ENCODE measurements at places on chromosomes 13 and 19. TPM values are rescaled to one million over a fixed set of nuclear protein-coding genes. Genes with fewer than 3 reads are reported as not detected.

DNA sequence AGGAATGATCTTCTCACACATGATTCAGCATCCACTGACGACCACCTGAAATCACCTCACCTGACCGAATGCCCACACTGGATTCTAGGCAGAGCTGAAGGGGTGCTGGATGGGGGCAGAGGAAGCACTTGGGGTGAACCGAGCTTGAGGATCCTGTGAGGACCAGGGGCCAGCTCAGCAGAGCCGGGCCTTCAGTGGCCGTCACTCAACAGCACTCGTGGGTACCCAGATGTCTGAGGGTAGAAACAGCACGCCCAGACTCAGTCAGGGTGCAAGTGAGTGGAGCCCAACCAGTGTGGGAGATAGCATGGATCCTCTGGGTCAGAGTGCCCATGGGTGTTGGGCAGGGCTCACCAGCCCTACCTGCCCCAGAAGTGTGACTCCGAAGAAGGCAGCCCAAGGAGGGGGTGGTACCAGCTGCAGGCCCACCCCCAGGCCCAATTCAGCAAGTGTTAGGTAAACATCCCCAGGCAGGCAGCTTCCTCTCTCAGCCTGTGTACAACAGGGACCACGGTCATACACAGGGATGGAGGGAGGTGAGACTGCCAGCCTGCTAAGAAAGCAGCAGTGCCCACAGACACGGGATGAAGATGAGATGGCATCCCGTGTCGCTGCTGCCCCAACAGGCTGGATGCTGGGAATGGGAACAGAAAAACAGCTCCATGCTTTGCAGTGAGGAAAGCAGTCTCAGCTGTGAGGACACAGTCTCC, 16.6 kb downstream of the GJA3 start:
- no peak for DNase-seq

Gene SLC5A5
- not detected for polyA plus RNA-seq

- DNase-seq = no peak
Observed at GRCh38 chr13:33958964-33959363, 141.0 kb downstream of the RFC3 start.

Gene GCDH
- 9.6 TPM for polyA plus RNA-seq

DNA sequence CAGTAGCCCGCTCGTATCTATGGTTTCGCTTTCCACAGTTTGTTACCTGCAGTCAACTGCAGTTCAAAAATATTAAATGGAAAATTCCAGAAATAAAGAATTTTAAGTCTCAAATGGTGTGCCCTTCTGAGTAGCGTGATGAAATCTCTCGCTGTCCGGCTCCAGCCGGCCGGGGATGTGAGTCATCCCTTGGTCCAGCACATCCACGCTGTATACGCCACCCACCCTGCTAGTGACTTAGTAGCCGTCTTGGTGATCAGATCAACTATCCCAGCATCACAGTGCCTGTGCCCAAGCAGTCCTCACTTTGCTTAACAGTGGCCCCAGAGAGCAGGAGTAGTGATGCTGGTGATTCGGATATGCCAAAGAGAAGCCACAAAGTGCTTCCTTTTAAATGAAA, 40.0 kb downstream of the ZNF331 start:
- DNase-seq = no peak

GRCh38 chr19:19053508-19054314, 10.1 kb upstream of the SLC25A42 start:
- peak; percentile 37 for DNase-seq

DNA sequence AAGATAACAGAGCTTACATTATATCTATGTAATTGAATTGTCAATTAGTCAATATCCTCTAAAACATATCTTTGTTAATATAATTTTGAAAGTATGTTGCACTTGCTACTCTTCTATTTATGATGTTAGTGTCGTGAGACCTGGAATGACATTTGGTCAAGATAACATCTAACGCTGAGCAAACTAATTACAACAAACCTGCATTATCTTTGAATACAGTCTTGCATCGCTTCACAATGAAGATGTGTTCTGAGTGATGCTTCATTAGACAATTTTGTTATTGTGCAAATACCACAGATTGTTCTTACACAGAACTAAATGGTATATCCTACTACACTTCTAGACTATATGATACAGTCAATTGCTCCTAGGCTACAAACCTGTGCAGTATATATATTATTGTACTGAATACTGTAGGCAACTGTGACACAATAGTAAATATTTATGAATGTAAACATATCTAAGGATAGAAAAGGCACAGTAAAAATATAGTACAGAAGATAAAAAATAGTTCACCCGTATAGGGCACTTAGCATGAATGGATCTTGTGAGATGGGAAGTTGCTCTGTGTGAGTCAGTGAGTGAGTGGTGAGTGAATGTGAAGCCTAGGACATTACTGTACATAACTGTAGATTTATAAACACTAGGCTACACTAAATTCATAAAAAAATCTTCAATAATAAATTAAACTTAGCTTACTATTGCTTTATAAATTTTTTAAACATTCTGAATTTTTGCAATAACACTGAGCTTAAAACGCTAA, 1773.8 kb downstream of the PCDH9 start:
- no peak for DNase-seq

Gene PSG11
- not detected for polyA plus RNA-seq

DNA sequence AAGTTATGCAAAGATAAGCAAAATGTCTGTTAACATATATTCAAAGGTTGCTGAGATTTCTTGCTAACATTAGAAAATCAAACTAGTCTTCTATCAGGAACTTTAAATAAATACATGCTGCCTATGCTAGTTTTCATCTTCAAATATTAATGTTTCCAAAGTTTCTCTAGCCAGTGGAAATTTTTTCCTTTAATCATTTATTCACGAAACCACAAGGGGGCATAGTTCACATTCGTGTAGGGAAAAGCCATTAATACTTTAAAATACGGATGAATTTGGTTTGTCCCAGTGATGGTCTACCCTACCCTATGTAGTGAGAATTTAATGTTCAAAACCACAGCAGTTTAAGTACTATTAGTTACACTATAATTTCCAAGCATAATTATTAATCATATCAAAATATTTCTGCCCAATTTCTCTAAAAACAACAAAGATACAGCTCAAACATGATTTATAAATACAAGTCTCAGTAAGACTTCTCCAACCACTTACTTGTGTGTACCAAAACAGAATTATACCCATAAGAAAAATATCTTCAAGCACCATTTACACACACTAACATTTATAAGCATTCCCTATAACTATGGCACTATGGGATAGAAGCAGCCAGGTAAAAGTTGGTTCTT, 16.2 kb downstream of the NUFIP1 start:
- peak; percentile 20 for DNase-seq

DNA sequence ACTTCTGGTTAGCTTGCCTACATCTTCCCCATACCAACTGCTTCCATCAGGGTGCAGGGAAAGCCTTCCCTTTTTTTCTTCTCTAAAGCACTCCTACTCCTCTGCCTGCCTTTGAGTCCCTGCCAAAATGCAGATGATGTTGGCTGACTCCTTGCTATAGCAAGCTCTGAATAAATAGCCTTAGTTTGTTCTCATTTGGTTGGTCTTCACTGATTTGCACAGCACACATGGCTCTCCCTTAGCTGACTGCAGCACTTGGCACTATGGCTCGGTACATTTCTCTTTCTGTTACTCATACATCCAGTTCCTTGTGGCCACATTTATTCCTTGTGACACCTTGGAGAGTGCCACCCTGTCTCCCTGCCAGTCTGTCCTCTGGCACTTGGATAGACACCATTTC, 249.8 kb downstream of the DCLK1 start:
- no peak for DNase-seq

Gene LILRB2
- polyA plus RNA-seq = 172 TPM

DNA sequence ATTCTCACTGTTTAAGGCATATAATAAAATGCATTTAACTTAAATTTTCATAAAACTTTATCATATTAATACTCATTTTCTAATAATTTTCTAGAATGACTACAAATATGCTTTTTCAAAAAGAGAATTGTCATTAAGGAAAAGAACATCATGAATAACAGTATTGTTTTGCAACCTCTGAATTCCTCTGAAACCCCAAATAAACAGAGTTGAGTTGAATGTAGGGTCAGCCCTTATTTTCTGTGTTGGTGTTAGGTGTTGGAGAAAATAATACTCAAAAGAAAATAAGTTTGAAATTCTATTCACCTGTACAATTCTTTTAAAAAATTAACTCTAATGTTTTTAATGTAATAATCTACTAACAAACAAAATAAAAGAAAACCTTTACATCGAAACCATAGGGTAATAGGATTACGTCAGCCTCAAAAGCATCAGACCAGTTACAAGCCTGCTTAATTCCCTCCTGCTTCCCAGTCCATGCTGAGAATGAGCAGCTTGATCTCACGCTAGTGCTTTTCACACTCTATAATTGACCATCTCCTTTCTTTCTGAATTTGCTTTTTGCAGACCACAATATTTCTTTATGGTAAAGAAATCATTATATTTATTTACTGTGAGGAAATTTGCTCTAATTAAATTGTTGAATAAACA, 160.9 kb downstream of the PCDH9 start:
- DNase-seq = no peak

Gene CA11
- 1.1 TPM for polyA plus RNA-seq

DNA sequence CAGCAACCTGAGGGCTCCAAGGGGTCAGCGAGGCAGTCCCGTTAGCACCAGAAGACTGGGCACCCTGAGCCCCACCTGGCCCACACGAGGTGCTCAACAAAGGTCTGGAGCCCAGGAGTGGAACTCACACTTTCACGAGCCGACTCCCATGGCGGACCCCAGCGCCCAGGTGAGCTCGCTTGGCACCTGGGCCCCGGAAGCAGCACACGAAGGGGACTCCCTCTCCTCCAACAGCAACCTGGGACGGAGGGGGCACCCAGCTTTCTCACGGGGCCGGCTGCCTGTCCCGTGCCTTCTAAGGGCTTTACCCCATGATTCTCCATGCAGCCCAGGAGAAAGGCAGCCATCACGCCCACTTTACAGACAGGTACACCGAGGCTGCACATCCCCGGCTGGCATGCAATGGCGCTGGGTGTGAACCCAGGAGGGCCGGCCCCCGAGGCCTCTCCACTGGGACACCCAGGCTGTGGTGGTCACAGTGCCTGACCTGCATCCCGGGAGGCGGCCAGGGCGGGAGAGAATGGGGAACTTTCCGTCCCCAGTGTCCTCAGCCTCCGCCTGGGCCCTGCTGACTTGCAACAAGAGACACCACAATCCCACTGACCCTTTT, 5.0 kb downstream of the PIP5K1C start:
- DNase-seq = no peak

Gene TM9SF2
- 255 TPM for polyA plus RNA-seq

- no peak for DNase-seq
Observed at GRCh38 chr13:97848886-97849285, 104.6 kb upstream of the IPO5 start.

DNA sequence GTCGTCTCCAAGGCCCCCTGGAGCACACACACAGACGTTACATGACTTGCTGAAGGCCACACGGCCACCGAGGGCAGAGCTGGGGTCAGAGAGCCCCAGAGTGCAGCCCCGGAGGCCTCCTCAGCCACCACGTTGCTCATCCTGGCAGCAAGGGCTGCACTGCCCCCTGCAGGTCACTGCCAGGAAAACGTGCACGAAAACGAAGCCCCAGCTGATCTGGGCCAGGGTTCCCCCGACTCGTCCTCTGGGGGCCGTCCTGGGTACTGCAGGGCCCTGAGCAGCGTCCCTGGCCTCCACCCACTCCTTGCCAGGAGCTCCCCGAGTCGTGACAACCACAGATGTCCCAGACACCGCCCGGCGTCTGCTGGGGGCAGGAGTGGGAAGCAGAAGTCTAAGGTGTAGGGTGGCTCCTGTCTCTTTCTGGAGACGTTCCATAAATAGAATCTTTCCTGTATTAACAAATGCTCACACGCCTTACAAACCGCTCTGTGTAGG, 3.4 kb downstream of the TPGS1 start:
- peak; percentile 90 for DNase-seq
